ENCODE measurements at places on chromosomes 12 and 14.

DNA sequence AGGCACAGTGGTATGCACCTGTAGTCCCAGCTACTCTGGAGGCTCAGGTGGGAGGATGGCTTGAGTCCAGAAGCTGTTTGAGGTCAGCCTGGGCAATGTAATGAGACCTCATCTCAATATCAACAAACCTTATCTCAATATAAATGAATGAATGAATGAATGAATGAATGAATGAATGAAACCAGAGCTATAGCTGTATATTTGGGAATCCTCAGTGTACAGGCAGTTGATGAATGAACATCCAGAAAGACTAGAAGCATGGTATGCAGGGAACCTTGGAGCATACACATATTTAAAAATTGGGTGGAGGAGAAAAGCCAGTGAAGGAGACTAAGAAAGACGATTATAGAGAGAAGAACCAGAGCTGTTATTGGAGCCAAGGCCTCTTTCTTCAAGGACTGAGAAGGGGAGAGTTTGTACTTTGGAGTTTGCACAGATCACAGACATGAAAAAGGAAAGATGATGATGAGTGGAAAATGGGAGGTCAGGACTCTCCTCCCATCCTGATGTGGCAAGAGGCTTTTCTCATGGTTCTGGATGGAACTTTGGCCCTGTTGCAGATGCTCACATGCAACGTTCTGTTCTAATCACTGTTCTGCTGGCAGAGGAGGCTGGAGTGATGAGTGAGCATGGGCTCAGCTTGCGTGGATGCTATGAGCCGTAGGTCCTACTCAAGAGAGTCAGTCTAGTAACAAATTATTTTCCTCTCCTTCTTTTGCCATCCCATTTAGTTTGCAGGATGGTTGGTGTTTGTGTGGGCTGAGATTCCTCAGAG, 114.4 kb downstream of the PRKCH start:
- DNase-seq = no peak

- DNase-seq = no peak
These were observed at the start of gene AMN for GRCh38 chr14:102922490-102923200. AMN (plus strand) TSS chr14:102922663; CDS start chr14:102922689, 26 bp downstream.

- peak; percentile 48 for DNase-seq
These were observed 19.7 kb downstream of the PLEKHG3 start for GRCh38 chr14:64723691-64724577.

DNA sequence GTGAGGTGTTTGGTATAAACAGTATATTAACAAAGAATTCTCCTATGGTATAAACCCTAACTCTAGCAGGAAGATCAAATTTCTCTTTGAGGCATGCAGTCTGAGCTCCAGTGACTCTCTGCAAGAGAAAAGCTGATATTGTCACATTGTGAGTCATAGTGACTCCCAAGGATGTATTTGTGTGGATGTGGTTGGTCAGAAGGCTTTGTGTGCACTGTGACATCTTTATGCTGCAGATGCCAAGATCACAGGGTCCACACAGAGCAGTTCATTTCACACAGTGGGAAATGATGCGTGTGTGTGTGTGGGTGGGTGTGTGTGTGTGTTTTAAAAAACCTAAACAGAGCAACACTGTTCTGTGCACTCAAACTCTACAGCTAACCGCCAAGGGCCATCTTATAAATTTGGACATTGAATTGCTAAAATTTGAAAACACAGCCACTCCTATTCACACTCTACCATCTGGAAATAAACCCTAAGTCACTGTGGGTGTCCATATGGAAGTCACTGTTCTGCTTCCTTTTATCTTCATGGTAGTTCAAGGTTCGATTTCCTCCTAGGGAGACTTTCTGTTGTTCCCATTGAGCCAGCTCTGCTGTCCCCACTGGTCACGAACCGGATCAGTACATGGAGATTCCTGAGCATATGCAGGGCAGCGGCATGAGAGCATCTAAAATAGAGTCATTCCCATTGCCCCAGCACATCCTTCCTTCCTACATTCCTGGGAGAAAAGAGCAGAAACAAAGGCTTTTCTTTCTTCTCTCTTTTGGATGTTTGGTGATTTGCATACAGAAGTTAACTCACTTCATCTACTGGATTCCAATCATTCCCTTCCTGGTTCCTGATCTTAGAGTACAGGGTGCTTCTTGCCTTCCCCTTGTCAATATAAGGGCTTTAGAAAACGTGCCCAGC, 727.6 kb downstream of the DIO2 start:
- no peak for DNase-seq

- no peak for DNase-seq
These were observed 1.7 kb downstream of the ATF7IP start for GRCh38 chr12:14367040-14367661.

GRCh38 chr12:10361084-10361483, 28.8 kb downstream of the KLRK1 start:
- no peak for DNase-seq

DNA sequence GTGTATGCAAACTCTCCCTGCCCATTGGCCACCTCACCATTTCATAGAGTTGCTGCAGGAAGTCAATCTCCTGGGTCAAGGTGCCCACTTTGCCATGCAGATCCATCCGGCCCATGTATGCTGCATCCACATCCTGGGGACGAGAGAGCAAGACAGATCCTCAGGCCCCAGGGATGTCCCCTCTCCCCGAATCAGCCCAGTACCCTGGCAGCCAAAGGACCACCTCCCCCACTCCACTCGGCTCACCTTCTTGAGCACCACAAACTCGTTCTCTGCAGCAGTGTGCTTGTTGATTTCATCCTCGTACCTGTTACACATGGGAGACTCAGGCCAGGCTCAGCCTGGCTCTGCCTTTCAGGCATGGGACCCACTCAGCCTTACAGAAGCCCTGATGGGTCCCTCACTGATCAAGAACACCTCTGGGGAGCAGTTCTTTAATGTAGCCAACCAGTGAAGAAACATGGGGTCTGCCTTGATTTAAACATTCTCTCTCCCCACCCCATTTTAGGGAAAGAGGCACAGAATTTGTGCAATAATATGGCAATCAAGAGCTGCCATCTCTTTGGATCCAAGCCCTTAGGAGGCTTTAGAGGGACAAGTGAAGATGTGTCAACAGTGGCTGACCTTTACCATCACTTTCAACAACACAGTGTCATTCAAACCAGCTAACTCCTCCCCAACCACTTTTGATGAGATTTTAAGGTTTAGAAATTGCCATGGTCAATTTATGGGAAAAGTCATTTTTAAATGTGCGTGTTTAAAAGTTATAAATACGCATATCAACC, 3.9 kb downstream of the KRT79 start:
- DNase-seq = no peak

GRCh38 chr12:51326698-51327439, 2.9 kb upstream of the BIN2 start:
- no peak for DNase-seq

DNA sequence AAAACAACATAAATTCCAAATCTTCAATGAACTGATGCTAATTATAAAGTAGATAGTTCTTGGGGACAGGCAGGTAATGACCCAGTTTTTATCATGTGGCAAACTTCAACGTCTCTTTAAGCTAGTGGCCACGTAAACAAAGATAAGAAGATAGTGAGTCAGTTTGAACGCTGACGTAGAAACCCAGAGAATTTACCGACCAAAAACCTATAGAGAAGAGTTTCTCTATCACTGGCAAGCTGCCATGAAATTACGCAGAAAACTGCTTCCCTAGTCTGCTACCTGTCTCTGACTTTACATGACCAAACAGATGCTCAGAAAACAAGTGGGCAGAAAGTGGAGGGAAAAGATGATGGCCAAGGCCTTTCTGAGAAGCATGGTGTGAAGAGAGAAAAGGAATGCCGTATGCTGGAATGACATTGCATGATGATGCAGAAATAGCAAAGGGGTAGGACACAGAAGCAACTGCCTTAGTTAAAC, 136.3 kb downstream of the ITPR2 start:
- no peak for DNase-seq

- DNase-seq = no peak
These were observed 10.6 kb downstream of the TMED10 start for GRCh38 chr14:75165586-75166391.

DNA sequence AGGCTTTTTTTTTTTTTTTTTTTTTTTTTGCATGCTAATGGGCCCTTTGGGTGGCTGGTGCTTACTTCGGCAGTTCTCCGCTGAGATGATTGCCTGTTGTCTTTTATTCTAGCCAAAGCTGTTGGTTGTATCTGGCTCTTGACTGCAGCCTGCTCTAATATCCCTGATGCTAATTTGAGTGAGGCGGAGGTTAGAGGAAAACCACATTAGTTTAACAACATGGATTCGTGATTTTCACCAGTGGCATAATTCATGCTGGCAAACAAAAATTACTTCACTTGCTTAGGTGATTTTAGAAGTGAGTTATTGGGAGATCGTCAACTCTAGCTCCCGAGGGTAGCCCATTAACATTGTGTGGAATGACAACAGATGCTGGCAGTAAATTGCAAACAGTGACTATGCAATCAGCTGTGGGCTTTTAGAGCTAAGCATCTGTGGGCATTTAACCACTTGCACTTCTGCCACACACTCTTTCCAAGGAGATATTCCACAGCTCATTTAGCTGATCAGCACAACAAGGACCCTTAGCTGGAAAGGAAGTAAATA, 97.6 kb upstream of the ZDHHC17 start:
- DNase-seq = no peak

- DNase-seq = no peak
These were observed 199.9 kb downstream of the TTC7B start for GRCh38 chr14:90616313-90616712.

DNA sequence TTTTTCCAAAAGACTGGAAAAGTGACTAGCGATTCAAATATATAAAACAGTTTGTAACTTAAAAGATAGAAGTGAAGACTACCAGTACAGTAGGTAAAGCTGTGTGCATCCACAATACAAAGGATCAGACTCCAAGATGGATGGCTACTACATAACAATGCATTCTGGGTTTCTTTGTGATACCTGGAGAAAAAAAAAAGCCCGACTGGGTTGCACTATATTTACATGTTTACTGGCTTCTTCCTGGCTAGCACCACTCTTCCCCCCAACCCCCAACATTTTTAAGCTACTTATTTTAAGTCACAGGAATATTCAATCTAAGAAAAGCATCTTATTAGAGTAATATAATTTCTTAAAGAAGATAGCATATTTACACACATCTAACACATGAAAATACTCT, 61.1 kb upstream of the SINHCAF start:
- DNase-seq = no peak

DNA sequence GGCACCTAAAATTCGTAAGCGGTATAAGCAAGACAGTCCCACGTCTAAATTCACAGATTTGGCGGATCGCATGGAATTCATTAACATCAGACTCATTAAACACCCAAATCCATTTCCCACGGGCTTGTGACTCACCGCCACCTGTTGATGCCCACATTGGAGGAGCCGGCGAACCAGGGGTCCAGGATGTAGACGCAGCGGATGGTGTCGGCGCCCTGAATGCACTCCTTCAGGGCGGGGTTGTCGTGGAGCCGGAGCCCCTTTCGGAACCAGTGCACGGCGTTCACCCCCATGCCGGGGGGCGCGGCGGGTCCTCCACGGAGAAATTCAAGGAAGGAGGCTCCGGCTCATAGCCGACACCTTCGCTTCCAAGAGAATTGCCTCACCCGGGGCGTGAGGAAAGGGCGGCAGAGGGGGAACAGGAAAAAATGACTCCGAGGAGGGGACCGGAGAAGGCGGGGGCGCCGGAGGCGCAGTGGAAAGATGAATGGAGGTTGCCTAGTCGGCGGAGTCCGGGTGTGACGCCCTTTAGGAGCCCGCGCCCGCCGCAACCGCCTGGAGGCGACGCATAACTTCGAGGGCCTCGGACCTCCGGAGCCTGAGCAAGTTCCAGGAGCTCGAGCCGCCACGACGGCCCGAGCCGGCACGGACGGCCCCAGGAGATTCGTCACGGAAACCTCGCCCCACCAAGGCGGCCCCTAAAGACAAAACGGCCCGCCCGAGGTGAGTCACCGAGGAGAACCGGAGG, 506 bp downstream of the CRY1 start:
- peak; percentile 69 for DNase-seq

- DNase-seq = no peak
These were observed 200.2 kb downstream of the CHST11 start for GRCh38 chr12:104656921-104657320.

DNA sequence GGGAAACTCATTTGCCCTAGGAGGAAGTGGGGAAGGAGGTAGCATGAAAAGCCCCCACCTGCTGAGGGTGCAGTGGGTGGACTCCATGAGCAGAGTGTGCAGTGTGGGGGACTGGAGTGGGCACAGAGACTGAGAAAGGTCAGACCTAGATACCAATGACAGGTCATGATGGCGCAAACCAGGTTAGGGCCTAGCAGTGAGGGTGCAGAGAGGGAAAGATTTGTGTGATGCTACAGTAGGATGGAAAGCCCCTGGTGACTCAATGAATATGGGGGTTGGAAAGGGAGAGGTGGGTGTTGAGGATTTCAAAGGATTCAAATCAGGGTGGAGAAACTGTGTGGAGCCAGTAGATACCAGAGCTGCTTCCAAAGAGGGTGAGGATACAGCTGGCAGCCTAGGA, 319.2 kb downstream of the DPF3 start:
- DNase-seq = no peak

GRCh38 chr12:73950507-73950906, 587.1 kb upstream of the ATXN7L3B start:
- DNase-seq = no peak

- DNase-seq = no peak
These were observed 14.3 kb downstream of the EXOC3L4 start for GRCh38 chr14:103108749-103109207.

- no peak for DNase-seq
These were observed 709.0 kb upstream of the FOXG1 start for GRCh38 chr14:28057359-28058296.

- no peak for DNase-seq
These were observed at the start of gene TMEM179 for GRCh38 chr14:104604458-104605449. TMEM179 (minus strand) TSS chr14:104604772; CDS start chr14:104604741, 31 bp downstream.

DNA sequence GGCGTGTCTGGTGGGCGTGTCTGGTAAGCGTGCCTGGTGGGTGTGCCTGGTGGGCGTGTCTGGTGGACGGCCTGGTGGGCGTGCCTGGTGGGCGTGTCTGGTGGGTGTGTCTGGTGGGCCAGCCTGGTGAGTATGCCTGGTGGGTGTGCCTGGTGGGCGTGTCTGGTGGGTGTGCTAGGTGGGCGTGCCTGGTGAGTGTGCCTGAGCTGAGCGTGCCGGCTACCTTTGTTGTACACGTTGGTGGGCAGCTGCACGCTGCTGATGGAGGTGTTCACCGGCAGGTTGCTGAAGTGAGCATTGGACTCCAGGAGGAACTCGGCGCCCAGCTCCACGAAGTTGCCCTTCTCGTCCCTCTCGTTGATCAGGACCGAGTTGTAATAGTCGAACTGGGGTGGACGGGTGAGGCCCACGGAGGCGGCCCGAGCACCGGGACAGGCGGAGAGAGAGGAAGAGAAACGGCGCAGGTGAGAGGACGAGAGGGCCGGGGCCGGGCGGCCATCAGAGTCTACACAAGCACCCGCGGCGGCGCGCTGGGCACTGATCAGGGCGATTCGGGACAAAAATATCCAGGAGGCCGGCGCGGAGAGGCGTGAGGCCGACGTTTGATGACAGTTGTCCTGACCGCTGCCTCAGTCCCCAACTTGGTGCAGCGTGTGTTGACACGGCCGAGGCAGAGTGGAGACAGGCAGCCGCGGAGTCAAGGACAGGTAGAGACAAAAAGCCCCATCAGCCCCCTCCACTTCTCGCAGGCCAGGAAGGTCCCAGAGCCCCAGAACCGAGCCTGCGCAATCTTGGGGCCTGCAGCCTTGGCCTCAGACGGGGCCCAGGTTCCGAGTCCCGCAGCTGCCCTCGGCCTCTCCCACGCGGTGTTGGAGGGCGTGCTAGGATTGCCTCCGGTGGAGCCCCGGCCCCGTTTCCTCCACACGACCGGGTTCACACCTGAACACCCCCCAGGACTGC, 10.5 kb downstream of the CACNA2D4 start:
- DNase-seq = no peak

GRCh38 chr12:53059434-53060063, 9.7 kb downstream of the TNS2 start:
- DNase-seq = no peak

Measured in natural killer cell (primary cell).